ENCODE measurements at places on chromosomes 13 and 19.

DNA sequence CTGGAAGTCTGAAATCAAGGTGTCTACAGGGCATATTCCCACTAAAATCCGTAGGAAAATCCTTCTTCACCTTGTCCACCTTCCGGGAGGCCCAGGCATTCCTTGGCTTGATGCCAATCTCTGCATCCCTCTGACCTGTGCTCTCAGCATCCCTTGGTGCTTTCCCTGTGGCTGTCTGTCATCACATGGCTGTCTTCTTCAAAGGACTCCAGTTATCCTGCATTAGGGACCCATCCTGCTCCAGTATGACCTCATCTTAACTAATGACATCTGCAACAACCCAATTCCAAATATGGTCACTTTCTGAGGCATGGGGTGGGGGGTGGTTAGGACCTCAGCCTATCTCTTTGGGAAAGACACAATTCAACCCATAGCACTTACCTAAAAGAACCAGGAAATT, 423.8 kb downstream of the IRS2 start:
- DNase-seq = no peak

- no peak for DNase-seq
These were observed 403.8 kb upstream of the PRR20A start for GRCh38 chr13:56736966-56737365.

- DNase-seq = no peak
These were observed 75.3 kb upstream of the GPC6 start for GRCh38 chr13:93151277-93151676.

- DNase-seq = no peak
These were observed 129.1 kb downstream of the TNFRSF19 start for GRCh38 chr13:23699271-23699670.

DNA sequence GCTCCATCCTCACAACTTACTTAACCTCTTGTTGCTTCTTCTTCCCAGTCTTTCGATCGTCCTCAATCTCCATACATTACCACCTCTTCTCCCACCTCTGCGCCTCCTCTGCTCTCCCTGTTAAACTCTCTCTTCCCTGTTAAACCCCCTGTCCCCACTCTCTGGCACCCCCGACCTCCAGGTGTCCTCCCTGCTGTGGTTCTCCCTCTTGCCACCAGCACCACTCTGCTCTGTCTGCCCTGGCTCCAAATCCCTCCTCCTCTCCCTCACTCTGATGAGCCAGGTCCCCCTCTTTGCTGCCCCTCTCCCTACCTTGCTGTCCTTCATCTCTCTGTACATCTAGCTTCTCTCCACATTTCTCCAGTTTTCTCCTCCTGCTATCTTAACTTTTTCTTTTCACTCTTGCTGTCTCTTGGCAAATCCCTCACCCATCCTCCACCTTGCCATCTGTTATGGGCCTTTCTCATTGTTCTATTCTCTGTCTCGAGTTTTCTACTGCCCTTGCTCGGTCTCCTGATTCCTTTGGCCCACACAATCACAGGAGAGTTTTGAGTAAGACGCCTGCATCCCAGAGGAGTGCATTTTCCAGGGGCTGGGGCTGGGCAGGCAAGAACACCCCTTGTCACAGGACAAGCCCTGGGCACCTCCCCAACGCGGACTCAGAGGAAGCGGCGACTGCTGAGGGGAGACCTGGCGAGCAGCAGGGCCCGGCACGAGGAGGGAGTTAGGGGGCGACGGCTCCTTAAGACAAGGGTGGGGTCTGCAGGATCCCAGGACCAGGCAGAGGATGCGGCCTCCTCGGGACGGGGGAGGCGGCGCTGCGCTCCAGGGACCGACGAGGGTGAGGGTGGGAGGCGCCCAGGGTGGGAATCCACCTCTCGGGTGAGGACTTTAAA, 21.4 kb upstream of the ERVV-1 start:
- no peak for DNase-seq

DNA sequence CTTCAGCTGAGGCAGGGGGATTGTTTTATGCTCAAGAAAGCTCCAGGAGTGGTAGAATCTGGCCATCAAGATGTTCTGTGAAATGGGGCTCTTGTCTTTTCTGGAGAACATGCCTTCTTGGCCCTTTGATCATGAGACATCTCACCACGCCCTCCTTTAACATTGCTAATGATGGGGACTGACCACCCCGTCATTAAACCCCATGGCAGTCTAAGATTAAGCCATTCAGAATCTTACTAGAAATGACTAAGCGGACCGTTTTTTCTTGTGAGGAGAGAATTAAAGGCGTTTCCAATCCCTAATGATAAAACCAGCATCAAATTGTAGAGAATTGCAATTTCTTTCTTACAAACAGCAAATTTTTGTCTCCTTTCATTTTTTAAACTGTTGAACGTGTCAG, 89.4 kb downstream of the COL4A2 start:
- no peak for DNase-seq

- DNase-seq = no peak
These were observed 947.1 kb upstream of the MIR17HG start for GRCh38 chr13:90400372-90400771.

GRCh38 chr13:38530492-38530891, 156.4 kb upstream of the FREM2 start:
- DNase-seq = no peak

DNA sequence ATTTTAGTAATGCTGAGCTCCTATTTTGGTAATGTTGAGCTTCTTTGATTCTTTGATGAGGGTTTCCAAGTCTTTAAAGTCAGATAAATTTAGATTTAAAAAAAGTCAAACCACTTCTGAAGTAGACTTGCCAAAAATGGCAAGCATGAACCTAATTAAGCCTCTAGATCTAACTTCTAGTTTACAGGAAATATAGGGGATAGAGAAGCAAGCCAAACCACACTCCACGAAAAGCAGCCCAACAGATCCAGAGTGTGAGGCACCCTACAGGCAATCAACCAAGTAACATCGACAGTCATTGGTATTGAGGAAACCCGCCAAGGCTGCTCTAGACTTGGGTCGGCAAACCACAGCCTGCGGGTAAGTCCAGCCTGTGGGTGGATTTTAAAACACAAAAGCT, 3.7 kb downstream of the GGACT start:
- DNase-seq = no peak
